ENCODE measurements at places on chromosomes 5 and 9. TPM values are rescaled to one million over a fixed set of nuclear protein-coding genes. Genes with fewer than 3 reads are reported as not detected.

DNA sequence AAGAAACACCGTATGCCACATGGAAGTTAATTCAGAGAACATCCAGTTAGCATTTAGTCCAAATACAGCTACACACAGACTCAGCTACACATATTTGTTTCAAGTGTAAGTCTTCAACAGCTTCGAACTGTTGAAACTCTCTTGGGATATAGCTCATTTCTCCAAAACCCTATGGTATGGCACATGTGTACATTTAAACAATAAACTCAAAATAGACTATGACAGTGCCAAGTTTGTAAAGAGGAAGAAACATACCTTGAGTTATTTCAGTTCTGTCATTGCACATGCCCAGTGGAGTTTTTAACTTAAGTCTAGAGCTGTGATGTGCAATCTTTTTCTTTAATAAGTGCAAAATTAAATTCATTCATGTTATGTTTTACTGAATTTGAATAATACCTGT lies 155.1 kb upstream of the RAI14 start:
- no peak for DNase-seq

GRCh38 chr9:133260334-133261102 lies 14.5 kb downstream of the ABO start:
- no peak for DNase-seq

GRCh38 chr9:34125681-34126206 lies 754 bp downstream of the DCAF12 start:
- DNase-seq, result peak; percentile 37

DNA sequence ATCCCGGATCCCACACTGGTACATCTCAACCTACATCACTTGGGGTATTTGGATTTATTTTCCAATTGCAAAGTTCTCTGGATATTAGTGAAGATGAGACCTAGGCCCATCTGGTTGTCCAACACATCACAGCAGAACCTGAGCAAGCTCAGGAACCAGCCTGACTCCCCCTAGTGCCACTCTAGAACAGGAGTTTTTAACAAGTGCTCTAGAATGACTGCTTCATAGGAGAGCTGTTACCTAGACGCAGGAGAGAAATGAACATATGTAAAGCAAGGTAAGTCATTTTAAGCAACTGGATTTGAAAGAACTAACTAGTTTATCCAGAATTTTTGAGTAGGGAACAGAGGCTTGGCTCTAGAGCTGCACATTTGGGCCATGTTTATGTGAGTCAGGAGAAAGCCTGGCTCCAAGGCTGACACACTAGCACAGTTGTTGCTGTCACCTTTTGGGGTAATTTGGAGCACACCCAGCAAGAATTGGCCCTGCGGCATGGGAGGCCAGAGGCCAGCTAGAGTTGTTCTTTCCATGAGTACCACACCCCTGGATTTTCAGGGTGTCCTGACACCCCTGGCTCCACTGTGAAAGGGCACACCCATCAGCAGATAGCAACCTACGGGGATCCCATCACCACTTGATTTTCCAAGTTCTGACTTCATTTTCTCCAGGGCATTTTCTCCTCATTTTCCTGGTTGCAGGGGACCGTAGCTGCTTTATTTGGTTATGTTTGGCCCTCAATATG lies 110.9 kb upstream of the LPAR1 start:
- DNase-seq, result no peak

GRCh38 chr5:59091965-59092364 lies 509.1 kb downstream of the RAB3C start:
- DNase-seq, result no peak

DNA sequence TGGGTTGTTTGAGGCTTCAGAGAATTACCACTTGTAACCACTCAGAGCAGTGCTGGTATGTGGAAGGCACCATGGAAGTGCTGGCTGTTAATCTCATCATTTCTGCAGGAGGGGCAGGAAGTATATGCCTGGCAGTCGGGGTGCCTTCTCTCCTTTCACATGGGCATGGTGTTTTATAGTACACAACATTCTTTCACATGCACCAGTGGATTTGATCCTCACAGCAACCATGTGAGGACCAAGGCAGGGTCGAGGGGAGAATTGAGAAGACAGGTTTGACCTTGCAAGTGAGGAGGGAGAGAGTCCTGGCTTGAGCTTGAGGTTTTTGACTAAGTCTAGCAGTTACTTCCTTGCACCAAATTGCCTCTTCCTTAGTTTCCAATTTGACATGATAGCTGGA lies 38.0 kb upstream of the TRPC7 start:
- DNase-seq, result no peak

DNA sequence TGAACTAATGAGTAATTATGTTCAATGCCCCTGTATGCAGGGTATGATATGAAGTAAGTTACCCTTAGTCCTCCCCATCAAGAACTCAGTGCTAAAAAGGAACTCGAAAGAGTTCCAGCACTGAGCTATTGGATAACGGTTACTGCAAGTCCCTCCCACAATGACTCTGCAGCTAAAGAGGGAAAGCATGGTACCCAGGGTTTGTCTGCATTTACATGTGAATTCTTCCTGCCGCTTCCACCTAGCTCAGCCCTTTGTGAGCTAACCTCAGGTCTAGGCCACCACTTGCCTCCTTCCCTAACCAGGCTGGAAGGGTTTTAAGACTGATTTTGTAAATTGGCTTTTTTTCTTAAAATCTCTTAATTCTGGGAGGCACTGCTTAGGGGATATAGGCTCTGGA lies 376.8 kb downstream of the EBF1 start:
- DNase-seq, result no peak

The CERT1 gene
- total RNA-seq, result 12.5 TPM

The KCTD16 gene
- 0.65 TPM for total RNA-seq

The HTR4 gene
- total RNA-seq, result 0.18 TPM

The SMIM3 gene
- total RNA-seq, result 47.1 TPM

GRCh38 chr5:17428176-17428800 lies 69.7 kb upstream of the TAF11L2 start:
- no peak for DNase-seq

- DNase-seq, result no peak
These were observed 167.1 kb downstream of the PIK3R1 start for GRCh38 chr5:68382640-68383039.

The DOLPP1 gene
- 19.5 TPM for total RNA-seq

GRCh38 chr5:73116506-73116905 lies 3.9 kb upstream of the TMEM171 start:
- DNase-seq, result no peak

GRCh38 chr9:92538541-92538940 lies 2.8 kb upstream of the ECM2 start:
- peak; percentile 56 for DNase-seq

GRCh38 chr9:90799271-90799852 lies 2.3 kb upstream of the SYK start:
- no peak for DNase-seq
